ENCODE measurements at places on chromosomes 11 and 22.

GRCh38 chr22:47352920-47353700 is 590.7 kb downstream of the TBC1D22A start:
- no peak for DNase-seq

GRCh38 chr11:66328302-66329144 is 7.7 kb downstream of the RIN1 start:
- DNase-seq = peak; percentile 80

GRCh38 chr11:121131656-121132055 is 30.6 kb downstream of the TECTA start:
- DNase-seq = no peak

DNA sequence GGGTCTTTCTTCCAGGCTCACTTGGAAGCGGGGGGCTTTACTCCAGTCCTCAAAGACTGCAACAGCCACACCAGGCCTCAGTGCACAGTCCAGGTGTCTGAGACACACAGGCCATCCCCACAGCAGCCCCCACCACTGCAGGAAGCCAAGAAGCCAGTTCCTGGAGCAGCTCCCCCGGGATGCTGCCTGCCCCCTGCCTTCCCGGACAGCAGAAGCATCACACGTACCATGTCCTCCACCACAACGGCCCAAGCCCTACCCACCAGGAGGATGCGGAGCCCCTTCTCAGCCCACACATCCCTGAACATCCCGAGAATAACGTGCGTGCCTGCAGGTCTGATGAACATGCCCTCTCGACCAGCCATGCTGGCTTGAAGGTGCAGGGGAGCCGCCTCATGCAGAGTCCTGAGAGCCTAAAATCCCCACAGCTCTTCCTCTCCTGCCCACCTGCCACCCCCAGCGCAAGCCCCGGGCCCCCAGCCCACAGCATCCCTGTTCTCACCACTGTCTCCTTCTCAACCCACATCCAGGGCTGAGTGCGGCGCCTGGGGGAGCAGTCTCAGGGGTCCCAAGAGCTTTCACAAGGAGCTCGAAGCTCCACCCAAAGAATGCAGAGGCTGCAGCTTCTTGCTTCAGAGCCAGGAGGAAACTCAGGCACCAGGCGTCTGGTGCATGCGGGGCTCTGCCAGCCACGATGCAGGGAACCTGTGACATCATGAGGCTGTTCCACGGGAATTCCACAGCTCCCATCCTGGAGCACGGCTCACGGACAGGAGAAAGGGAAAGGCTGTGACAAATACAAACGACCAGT is 209.6 kb downstream of the BRD1 start:
- DNase-seq = no peak

DNA sequence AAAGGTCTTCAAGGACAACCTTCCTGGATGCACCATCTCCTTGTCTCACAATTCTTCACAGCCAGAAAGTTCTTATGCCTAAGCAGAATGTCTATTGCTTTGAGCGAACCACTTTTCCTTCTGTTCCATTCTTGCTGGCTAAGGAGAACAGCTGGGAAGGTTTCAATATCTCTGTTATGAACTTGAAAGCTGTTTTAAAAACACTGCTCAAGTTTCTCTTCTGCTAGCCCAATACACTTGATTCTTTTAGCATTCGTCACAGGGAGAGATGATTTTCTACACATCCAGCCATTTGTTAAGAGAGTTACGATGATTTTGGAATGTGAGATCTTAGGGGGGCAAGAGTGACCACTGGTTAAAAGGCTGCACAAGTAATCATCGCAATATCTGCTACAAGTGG is 249.3 kb downstream of the KIRREL3 start:
- DNase-seq = no peak

DNA sequence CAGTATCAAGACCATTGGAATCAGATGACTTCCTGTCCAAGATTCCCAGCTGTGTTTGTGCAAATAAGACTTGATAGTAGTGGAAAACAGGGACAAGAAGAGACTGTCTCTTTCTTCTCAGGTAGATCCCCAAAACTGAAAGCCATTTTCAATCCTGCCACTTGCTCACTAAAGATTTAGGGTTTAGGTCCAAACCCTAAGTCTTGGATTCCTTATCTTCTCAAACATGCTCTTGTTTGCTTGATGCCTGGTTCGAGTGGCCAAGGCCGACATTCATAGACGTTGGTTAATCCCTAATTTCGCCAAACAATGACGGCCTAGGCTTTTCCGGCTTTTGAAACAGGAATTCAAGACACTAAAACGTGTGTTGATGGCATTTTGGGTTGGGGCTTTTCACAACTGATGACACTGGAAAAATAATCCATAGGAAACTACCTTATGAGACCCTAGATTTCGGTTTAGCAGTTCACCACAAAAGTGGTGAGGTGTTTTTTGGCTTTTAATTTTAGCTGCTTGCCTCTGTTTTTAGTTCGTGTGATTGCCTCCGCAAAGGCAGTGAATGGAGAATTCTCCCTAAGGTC is 1.0 kb upstream of the GTPBP1 start:
- no peak for DNase-seq

- no peak for DNase-seq
Observed at GRCh38 chr22:38799265-38800002, 5.5 kb upstream of the DNAL4 start.

DNA sequence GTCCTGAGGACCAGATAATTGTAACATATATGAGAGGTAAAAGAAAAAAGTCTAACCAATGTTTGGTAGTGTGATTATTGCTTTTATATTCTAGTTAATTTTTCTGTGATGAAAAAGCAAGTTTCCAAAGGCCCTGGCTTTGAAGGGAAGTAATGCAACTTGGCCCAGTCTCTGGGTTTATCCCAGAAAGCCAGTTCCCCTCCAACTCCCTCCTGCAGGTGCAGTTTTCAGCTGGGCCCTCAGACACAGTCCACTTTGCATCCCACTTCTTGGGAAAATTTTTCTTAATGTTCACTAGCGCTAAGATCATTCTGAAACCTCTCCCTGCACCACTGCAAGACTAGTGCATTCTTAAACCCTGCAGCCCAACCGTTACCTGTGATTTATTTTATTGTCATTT is 586.8 kb downstream of the NTM start:
- no peak for DNase-seq

DNA sequence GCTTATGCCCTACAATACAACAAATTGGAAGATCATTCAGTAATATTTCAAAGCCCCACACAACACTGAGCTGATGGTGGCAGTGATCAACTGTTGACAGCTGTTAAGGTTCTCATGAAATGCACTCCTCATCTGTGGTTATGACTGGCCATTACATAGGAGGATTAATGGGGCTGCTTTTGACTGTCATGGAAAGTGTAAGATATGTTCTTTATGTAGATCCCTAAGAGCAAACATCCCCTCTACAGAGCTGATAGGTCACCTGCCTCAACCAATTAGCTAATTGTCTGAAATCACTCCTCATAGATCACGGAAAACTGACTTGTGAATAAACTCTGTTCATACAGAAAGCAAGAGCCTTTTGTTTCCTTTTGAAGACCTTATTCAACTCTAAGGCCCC is 78.1 kb downstream of the GAB2 start:
- DNase-seq = no peak

GRCh38 chr11:68120273-68121066 is 718 bp downstream of the CHKA start:
- no peak for DNase-seq

- DNase-seq = no peak
Observed at GRCh38 chr22:27416511-27417420, 384.8 kb downstream of the MN1 start.

- peak; percentile 17 for DNase-seq
Observed at GRCh38 chr11:121417055-121417551, 35.0 kb upstream of the SORL1 start.

GRCh38 chr11:112847568-112847967 is 113.7 kb upstream of the NCAM1 start:
- no peak for DNase-seq

DNA sequence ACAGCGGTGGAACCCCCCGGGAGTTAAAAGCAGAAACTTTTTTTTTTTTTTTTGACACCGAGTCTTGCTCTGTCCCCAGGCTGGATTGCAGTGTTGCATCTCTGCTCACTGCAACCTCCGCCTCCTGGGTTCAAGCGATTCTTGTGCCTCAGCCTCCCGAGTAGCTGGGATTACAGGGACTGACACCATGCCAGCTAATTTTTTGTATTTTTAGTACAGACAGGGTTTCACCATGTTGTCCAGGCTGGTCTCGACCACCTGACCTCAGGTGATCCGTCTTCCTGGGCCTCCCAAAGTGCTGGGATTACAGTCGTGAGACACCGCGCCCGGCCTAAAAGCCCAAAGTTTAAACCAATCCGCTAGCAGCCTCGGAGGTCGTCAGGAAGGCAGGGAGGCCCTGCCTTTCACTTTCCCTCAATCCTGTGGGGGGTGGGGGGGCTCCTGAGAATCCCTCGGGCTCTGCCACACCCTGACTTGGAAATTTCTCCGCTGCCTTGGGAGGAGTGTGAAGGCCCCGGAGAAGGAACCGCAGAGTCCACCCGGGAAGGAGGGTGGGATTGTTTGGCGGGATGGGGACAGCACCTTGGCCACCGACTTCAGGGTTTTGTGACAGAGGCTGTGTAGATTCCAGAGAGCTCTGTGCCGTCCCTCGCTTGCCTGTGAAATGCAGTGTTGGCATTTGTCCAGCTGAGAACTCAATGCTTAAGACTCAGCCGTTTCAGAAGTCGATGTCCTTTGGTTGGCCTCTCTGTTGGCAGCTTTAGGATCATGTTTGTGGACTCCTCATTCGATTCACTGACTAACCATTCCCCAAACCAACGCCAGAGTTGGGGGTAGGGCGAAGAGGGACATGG is 1.0 kb downstream of the ARHGAP8 start:
- no peak for DNase-seq

DNA sequence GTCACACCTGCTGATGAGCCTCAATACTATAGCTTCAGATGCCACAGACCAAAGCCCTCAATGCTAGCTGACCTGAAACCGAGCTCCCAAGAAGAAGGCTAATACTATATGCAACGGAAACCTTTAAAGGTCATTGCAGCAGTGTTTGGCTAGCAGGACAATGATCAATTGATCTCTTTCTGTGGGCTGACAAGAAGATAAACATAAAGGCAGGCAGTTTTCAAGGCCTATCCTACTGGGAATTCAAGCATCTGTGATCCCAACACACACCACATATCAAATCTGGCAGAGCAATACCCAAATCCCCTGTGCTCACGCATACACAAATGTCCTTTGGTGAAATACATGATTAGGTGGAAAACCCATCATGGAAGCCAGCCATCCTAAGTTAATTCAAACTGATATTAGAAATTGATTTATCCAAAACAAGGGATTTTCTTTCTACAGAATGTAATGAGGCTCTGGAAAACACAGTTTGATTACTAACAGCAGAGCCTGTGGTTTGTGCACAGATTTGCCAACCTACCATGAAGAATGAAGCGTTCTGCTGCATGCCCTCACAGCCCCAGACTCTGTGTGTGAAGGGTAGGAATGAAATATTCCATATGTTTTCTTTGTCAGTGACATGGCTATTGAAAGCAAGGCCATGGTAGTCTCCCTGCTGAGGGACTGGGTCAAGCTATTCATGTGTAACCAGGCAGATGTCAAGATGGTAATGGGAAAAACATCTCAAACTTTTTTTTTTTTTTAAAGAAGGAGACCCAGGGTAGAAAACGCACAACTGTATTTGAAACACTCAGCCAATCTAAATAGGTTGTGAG is 12.2 kb downstream of the LGR4 start:
- DNase-seq = no peak

GRCh38 chr22:46484156-46484860 is 53.1 kb downstream of the CELSR1 start:
- DNase-seq = no peak

- DNase-seq = no peak
Observed at GRCh38 chr11:46380340-46381047, 975 bp upstream of the MDK start.

- peak; percentile 45 for DNase-seq
Observed at GRCh38 chr22:19419464-19420178, 11.9 kb downstream of the HIRA start.

GRCh38 chr11:20089796-20090653 is 70.2 kb downstream of the DBX1 start:
- no peak for DNase-seq

GRCh38 chr11:55732936-55733335 is 40.3 kb upstream of the OR5D13 start:
- no peak for DNase-seq

GRCh38 chr11:64474680-64475079 is 115.7 kb downstream of the RPS6KA4 start:
- DNase-seq = no peak

DNA sequence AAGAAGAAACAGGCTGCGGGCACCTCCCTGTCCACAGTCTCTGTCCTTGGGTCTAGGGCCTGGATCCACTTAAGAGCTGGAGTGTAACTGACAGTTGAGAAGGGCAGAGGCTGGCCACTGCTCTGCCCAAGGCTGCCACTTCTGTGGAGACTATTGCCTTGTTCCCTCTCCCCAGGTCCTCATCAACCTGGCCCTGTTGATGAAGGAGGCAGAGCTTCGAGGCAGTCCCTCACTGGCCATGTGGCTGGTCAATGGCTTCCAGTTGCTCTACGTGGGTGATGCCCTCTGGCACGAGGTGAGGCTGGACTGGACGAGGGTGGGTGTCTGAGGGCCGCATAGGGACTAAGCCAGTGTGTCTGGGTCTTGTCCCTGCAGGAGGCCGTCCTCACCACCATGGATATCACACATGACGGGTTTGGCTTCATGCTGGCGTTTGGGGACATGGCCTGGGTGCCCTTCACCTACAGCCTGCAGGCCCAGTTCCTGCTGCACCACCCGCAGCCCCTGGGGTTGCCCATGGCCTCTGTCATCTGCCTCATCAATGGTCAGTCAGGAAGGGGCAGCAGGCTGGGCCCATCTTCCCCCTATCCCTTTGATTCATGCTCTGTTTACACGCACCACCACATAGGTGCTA is 2.8 kb downstream of the ZNHIT2 start:
- DNase-seq = no peak

DNA sequence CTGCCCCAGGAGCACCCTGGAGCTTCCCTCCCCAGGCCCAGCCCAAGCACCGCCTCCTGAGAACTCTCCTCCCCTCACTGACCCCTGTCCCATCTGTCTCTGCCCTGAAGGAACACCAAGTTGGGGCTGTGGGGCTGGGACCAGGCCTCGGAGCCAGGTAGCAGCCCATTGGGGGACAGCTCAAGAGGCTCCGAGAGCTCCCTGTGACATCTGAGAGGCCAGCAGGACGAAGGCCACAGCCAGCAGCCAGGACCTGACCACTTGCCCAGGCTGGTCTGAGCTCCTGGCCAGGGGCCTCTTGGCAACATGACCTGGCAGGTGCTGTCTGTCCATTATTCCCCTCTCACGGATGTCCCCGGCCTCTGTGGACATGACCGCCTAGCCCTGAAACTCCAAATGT is 33.7 kb downstream of the IGF2 start:
- no peak for DNase-seq

GRCh38 chr11:2731130-2732125 is 31.6 kb upstream of the KCNQ1OT1 start:
- DNase-seq = no peak

GRCh38 chr11:104957280-104957679 is 11.1 kb downstream of the CASP4 start:
- DNase-seq = no peak

GRCh38 chr11:123924027-123924426 is 15.4 kb upstream of the OR4D5 start:
- no peak for DNase-seq
